ENCODE measurements at places on chromosomes 2 and 18. TPM values are rescaled to one million over a fixed set of nuclear protein-coding genes. Genes with fewer than 3 reads are reported as not detected.

The CD8B gene
- 0.63 TPM for total RNA-seq

The MXD1 gene
- 40.6 TPM for total RNA-seq

The MTERF4 gene
- 36.4 TPM for total RNA-seq

The ACVR1C gene
- 2.8 TPM for total RNA-seq

The AGAP1 gene
- total RNA-seq: 5.3 TPM

The STK17B gene
- 168 TPM for total RNA-seq

The WNT6 gene
- 0.29 TPM for total RNA-seq

The NT5DC4 gene
- total RNA-seq: not detected

The ROCK1 gene
- 61.3 TPM for total RNA-seq

The SCN3A gene
- not detected for total RNA-seq

The RTP5 gene
- not detected for total RNA-seq

The HRH4 gene
- 2.2 TPM for total RNA-seq

The DES gene
- total RNA-seq: not detected

The SP100 gene
- total RNA-seq: 175 TPM

The CAPN10 gene
- 28.6 TPM for total RNA-seq

The IL36A gene
- not detected for total RNA-seq

The OTOS gene
- not detected for total RNA-seq

The MAP3K19 gene
- total RNA-seq: 0.13 TPM

The LHCGR gene
- not detected for total RNA-seq

The TBR1 gene
- total RNA-seq: 0.05 TPM

The DSG2 gene
- total RNA-seq: 0.11 TPM

The ZNF396 gene
- 0.87 TPM for total RNA-seq

The DSG1 gene
- total RNA-seq: not detected
